Right renal pelvis (tissue), 4 donors: ENCODE measurements at places on chromosomes 7 and 10.

DNA sequence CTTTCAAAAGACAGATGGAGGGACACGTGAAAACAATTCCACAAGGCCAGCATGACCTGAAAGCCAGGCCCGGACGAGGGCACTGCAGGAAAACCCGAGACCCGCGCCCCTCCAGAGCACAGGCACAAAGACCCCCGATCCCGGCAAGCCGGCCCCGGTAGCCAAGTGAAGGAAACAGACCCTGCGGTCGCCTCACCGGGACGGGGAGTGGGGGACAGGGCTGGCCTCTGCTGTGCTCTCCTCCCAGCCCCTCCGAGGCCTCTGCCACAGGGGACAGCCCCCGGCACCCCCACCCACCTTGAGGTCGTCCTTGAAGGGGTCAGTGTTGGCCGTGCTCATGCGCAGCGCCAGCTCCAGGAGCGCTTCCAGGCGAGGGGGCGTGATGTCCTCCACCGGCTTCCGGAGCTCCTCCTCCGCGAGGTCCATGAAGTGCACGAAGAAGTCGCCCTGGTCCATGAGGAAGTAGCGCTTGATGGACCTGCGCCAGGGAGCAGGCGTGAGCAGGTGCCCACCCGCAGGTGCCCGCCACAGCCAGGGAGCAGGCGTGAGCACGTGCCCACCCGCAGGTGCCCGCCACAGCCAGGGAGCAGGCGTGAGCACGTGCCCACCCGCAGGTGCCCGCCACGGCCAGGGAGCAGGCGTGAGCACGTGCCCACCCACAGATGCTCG is 11.3 kb upstream of the ADAM8 start:
- DNase-seq: no peak

DNA sequence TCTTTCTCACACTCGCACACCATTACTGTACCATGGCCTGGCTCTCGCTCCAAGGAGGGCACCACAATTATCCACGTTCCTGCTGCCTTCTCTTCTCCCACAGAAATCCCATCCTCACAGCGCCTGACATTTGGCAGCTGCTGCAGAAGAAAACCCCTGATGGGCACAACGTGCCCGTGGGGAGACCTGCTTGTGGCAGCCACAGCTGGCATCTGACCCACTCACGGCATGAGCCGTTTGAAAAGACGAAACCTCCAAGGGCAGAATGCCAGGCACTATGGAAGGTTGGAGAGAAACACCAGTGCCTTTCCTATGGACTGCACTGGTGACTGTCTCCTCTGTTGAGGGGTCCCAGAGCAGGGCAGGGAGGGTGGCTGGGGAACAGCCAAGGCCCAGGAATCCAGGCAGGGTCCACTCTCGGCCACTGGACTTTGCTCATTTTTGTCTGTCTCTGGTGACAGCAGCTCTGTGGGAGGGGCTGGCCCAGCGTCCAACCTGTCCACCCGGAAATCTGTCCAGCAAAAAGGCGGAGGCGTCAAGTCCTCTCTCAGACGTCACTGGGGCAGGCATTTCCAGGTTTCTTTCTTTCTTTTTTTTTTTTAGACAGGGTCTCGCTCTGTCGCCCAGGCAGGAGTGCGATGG is 61.0 kb upstream of the MKRN1 start:
- DNase-seq: no peak

DNA sequence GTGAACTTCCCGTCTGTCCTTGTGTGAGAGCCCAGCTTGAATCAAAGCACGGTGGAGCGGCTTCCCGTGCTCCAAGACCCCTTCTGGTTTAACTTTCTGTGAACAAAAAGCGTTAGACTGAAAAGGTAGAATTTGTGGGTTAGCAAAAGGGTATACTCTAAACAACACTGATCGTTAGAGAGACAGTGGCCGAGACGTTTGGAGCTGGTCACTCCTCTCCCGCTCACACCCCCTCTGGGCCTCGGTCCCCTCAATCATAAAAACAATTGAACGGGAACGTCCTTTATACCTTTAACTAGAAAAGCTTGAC is 502 bp downstream of the PRKRIP1 start:
- DNase-seq: no peak

DNA sequence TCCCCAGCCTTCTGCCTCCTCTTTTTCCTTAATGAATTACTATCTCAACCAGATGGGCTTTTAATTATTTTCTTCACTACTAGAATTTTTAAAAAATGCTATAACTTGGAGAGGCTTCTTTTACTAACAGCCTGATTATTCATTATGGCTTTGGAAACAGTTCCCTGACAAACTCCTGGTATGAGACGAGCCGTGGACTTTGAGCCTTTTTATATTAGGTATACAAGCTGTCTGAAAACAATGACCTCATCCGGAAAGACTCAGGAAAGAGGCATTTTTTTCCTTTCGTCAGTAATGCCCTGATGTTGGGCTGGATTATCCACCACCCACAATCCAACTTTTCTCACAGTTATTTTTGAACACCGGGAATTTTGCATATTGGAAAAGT is 26.7 kb upstream of the ABLIM1 start:
- no peak for DNase-seq

DNA sequence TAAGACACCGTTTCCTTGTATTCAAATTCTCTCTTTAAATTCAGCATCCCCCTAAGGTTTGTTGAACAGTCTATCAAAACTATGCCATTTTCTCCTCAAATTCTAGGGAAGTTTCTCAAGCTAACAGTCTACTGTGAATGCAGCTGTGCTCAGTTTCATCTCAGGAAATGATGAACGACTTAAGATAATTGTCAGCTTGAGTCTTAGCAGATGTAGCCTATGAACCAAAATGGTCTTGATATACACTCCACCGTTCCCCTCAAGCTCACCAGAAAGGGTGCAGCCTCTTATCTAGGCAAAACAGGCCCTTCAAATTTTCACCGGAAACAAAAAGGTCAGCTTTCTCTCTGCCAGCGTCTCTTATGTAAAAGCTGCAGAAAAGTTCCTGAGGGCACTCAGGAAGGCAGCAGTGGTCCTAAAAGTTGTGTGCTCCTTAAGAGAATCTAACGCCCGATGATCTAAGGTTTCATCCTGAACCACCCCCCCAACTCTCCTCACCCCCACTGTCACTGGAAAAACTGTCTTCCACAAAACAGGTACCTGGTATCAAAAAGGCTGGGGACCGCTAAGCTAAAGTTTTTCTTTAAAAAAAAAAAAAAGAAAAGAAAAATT is 2.1 kb downstream of the DNAJC9 start:
- no peak for DNase-seq

- DNase-seq: no peak
Measured at GRCh38 chr7:108452707-108453106, 3.5 kb downstream of the NRCAM start.

DNA sequence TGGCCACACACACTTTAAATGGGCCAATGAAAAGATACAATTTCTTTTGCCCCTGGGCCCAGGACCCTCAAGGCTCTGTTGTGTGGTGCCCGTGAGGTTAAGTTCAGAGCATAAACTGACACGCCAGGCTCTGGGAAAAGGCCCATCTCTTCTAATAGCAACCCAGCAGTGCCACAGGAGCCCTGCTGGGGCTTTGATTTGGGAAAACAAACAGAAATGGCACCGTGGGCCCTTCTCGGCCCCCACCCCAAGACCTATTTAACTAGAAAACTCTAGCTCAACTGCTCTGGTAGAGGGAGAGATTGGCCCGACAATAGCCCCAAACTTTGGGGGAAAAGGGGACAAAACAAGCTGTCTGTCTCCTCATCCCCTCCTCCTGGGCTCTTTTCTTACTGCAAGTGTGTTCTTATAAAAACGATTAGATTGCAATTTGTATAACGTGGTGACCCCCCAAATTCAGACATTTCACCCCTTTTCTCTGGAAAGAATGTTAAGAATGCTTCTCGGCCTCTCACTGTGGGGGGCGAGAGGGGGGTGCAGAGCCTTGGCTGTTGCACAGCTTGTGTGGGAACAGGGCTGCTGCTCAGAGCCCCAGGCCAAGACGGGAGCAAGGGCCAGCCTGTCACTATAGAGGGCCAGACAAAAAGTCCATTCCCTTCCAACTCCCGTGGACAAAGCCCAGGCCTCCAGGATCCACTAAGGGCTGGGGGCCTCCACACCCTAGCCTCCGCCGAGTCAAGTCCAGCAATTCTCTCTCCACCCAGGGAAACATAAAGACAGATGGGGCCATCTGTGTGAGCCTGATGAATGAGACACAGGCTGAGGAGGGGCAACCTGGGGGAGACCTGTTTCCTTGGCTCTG is 26.8 kb downstream of the DPCD start:
- DNase-seq: no peak

GRCh38 chr10:72875250-72876055 is 18.1 kb upstream of the OIT3 start:
- DNase-seq: no peak

GRCh38 chr7:10779465-10780399 is 193.9 kb upstream of the PHF14 start:
- no peak for DNase-seq

- no peak for DNase-seq
Measured at GRCh38 chr10:71565284-71566000, 154.1 kb downstream of the C10orf105 start.

DNA sequence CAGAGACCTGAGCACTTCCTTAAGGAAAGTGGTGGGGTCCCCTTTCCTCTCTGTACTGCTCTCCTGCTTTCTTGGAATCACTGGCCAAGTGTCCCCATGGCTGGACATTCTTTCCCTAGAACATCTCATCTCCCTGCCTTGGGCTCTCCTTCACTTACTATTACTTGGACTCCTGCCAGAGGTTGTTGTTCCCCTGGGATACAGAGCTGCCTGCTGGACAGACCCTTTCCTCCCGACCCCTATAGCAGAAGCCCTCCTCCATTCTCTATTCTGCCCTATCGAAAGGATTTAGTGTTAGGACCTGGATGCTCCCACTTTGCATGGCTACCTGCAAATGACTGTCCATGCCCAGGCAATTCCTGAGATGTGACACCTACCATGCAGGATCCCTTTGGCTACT is 164.3 kb upstream of the PODXL start:
- no peak for DNase-seq

DNA sequence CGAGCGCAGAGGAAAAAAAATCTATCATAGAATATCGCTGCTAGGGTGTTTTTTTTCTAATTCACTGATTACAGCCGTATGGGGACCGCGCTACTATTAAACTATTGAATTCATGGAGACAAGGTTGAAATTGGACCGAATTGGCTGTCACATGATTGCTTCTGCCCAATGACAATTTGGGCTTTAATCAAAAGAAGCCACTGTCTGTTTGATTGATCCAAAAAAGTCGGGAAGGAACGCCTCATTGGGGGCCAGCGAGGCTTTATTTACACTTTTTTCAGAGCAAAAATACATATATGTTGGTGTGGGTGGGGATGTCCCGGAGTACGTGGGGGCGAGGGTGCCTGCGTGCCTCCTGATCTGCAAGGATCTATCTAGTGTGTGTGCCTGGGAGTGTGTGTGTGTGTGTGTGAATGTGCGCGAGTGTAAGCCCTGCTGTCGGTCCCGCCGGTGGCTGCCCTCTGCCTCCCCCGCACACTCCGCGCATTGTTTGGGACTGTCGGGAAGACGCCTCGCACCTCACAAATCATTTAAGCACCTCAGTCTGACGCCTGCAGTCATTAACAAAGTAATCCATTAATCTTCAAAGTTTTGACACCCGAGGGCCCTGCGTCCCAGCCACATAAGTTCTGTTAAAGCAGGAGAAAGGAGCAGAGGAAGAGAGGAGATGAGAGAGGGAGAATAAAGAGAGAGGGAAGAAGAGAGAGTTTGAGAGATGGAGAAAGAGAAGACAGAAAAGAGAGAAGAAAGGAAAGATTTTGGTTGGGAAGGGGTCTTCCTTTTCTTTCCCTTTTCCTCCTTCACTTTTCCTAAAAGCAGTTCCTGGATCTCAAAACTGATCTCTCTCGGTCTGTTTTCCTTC is at the start of gene HOXA2:
HOXA2 (minus strand) TSS at position 103 of the 862 bp plus-strand sequence. CDS start 183 bp downstream, outside the sequence.
- DNase-seq: peak; percentile 59

DNA sequence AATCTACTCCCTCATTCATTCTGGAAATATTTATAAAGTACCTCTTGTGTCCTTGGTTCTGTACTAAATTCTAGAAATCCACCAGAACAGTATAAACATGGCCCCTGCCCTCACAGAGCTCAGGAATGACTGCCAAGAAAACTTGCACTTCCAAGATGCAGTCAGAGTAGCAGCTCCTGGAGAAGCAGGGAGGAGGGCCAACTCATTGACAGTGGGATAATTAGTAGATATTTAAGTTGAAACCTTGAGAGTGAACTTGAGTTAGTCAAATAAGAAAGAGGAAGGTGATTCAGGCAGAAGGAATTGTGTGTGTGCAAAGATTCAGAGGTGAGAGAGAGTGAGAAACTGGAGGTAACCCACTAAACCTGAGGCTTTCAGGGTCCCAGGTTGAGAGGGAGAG is 182.2 kb upstream of the INHBA start:
- no peak for DNase-seq

DNA sequence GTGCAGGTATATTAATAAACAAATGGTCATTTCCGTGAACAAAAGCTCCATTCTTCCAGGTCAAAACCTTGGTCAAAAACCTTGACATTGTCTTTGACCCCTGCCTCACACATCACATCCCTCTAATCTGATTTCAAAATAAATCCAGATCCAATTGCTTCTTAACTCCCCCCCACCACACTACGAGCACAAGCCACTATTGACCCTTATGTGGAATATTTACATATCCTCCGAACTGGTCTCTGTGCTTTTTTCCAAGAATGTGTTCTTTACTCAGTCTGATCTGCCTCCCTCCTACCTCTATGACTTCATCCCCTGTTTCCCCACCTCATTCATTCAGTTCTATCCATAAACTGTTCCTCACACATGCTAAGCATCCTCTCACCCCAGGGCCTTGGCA is 313.6 kb upstream of the NPVF start:
- no peak for DNase-seq

GRCh38 chr10:87694011-87694794 is 34.5 kb downstream of the PAPSS2 start:
- no peak for DNase-seq

GRCh38 chr10:100019787-100020141 is 10.0 kb upstream of the DNMBP start:
- no peak for DNase-seq

DNA sequence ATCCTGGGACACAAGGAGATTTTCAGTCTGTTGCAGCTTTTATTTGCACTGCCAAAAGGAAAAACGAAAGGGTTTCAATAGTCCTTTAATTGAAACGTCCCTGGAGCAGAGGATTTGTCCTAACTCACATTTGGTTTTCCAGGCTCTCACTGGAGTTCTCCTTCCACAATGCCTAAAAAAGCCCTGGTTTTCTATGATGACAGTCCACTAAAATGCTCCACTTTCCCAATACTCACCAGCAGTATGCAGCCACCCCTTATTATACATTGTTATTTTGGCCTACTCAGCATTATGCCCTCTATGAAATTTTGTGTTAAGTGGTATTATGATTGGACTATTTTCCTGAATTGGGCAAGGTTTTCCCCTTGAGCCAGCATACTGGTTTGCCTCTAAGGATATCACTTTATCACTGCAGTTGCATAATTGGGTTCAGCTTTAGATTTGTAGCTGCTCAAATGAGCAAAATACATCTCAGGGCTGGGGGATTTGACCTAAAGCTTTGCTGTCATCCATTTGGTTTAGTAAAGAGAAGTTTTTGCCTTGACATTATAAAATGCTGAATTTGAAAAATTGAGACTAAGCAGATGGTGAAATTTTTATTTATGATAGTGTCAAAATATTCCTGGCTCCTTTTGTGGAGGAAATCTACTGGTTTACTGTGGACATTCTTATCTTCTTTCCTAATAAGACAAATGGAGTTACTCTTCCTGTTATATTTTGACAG is 239.2 kb downstream of the RNLS start:
- DNase-seq: no peak
